SW480 (cell line): ENCODE measurements at places on chromosomes 5 and 9.

DNA sequence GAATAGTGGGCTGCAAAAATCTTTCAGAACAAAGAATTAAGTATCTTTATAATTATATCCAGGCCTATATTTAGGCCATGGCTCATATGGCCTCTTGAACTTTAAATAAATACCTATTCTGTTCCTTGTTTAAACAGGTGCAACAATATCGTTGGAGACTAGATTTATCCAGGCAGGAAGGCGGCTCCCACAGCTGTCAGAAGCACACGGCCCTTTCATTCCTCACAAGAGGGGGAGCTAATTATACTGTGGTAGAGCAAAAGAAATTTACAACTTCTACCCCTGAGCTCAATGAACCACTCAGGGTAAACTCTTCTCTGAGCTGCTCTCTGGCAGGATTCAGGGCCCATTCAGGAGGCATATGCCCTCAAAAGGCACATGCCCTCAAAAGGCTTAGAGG is 31.3 kb downstream of the TMEM174 start:
- no peak for DNase-seq

DNA sequence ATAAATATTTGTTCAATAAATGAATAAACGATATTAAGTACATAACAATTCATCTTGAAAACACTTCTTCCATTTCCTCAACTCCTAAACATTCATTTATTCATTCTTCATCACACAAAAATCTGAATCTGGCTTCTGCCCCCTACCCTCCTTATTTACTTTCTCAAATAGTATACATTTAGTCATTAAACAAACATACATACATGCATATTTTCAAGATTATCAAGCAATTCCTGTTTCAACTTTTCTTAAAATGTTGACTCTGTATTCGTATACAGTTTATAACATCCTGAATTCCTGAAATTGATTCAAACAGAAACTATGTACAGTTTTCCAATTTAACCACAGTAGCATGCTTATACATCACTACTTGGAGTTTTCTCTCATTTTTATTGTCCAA is 129.0 kb downstream of the MUSK start:
- no peak for DNase-seq

- no peak for DNase-seq
Observed at GRCh38 chr9:80292231-80292630, 720.5 kb downstream of the TLE4 start.

DNA sequence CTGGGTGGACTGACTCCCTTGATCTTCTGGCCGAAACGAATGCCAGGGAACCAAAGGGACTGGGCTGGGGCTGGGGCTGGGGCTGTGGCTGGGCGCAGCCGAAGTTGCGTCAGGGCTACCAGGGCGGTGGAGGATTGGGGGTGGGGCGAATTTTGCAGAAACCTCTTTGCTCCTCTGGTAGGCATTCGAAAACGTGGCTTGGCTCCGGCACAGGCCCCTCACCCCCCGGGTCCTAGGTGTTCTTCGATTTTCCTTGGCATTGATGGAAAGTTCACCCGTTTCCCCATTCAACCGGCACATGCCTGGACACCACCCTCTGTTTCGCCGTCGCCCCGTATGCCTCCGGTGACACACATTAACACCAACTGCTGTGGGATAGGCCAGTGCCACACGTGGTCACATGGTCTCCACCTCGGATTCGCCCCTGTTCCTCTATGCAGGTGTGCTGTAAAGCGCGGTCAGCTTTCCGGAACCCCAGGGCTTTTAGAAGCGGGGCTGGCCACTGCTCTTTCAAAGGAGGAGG is 477.1 kb downstream of the SPATA31A7 start:
- DNase-seq = no peak

GRCh38 chr5:103234239-103234975 is 24.2 kb upstream of the MACIR start:
- no peak for DNase-seq

DNA sequence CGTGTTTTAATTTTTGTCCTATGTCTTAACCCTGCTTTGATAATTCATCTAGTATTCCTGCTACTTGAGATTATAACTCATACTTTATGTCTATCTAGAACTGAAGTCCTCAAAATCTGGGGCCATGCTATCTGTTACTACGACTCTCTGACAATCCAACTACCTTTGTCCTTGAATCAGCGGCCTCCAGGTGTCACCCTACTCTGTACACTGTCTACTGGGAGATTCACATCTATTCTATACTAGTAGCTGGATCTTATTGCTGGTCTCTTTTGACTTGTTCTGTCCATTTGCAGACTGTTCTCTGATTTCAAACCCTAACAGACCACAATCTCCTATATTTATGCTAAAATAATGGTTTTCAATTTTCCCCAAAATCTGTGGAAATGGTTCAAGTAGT is 225.5 kb upstream of the ELAVL2 start:
- DNase-seq = no peak

DNA sequence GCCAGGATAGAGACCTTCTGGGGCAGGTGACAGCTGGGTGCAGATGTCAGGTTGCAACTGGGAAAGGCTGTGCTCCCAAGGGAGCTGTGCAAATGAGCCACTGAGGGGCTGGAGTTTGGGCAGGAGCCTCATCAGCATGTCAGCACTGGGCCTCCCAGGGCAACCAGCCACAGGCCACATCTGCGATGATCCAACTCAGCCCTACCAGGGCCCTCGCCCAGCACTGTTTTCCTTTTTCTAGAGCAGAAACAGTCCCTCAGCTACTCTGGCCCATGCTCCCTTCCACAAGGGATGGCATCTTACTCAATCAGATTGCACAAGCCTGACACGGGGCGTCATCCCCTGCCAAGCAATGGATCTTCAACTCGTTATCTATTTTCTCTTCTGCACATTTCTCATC is 24.8 kb downstream of the NIPAL4 start:
- DNase-seq = no peak

DNA sequence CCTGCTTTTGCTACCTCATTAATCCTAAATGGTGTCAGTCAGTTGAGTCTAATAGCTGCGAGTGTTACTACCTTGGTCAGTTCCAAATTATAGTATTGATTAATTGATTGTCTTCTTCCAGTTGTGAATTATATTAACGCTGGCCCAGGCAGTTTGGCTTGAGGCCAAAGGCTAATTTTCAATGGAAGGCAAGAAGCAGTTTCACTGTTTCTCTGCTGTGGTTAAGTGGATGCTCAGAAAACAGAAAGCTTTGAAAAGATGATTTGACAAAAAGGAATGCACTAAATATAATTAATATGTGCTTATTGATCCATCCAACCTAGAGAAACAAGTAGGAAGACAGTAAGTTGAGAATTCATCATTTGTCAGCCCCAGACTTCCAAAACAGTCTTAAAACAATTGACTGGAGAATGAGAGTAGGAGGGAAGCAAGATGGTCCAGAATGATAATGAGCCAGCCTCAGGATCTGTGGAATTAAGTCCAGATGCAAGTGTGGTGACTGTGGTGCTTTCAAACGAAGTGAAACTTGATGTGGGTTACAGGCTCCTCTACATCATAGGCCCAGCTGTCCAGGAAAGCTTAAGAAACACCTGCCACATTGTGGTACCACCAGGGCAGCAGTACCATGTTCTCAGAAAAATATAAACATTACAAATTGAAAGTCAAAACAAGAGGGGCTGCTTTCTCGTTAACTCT is 1371.0 kb upstream of the DMAC1 start:
- no peak for DNase-seq

DNA sequence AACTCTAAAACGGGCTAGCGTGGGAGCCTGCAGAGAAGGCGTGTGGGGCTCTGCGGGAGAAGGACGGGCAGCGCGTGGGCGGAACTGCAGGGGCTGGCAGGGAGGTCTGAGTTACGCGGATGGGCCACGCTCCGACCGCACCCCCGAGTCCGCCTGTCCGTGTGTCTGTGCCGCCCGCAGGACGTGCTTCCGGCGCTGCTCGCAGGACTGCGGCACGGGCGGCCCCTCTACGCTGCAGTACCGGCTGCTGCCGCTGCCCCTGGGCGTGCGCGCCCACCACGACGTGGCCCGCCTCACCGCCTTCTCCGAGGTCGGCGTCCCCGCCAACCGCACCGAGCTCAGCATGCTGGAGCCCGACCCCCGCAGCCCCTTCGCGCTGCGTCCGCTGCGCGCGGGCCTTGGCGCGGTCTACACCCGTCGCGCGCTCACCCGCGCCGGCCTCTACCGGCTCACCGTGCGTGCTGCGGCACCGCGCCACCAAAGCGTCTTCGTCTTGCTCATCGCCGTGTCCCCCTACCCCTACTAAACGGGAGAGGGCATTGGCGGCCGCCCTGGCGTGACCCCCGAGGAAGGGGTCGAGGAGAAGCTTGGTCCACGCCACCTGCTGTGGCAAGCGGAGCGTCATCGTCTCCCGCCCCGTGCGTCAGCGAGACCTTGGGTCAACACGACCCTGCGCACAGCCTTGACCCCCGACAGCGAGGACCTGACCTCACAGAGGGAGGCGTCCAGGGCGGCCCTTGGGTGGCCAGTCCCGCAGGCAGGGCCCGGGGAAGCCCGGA is 11.4 kb upstream of the ASS1 start:
- peak; percentile 62 for DNase-seq

- DNase-seq = no peak
Observed at GRCh38 chr9:90874194-90874593, 72.6 kb downstream of the SYK start.

- DNase-seq = no peak
Observed at GRCh38 chr5:35247648-35248034, 17.4 kb upstream of the PRLR start.

- DNase-seq = no peak
Observed at GRCh38 chr9:105062222-105062855, 134.4 kb upstream of the ABCA1 start.

DNA sequence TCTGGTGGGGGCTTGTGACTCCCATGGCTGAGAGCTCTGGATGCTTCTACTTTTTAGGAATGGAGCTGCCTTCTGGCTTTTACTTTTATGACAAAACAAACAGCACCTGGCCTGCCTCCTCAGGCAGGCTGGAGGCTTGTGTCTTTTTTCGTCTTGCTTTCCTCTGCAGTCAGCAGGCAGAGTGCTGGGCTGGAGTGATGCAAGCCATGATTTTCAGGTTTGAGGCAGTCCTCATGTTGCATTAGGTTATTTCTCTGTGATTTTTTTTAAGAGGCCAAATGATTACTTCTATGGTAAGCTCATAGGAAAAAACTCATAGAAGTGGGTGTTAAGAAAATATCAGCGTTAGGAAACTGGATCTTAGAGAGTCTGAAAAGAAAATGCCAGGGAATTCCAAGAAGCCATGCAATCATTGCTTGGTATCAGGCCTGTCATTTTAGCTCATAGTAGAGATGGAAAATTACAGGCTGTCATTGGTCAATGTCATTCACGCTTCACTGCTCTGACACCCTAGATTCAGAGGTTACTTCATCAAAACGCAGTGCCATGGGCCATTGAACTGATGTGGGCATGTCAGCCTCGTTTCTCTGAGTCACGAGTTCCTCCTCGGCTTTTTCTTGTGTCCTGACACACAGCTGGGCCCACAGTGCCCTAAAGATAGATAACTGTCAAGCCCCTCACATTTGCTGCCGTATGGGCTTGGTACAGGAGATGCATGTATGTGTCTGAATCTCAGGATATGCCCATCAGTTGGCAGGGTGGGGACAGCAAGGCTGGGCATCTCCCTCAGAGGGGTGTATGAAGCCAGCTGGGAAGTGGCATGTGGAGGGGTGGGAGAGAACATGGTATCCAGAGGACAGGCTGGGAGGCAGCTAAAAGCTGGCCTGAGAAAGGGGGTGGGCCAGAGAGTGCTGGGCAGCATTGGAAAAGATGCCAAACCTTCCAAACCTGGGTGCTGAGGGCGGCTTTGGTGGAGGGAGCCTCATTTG is 151.8 kb downstream of the HSPA4 start:
- DNase-seq = no peak

DNA sequence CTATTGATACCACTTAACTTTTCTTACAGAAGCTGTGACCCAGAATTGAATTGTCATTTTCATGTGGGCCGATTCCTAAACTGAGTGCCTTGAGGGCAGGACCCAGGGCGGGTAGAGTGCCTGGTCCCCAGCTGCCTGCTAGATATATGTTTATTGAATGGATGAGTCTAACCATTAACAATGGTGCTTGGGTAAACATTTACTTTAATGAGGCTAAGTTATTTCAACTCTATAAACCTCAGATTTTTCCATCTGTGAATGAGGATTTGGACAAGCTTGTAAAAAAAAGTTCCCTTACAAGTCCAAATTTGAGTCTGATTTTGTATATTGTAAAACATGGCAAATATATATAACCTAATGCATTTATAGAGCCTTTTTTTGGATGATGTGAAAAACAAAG is 181.8 kb upstream of the ELL2 start:
- DNase-seq = no peak

- DNase-seq = no peak
Observed at GRCh38 chr5:51203598-51203997, 179.7 kb upstream of the ISL1 start.

- no peak for DNase-seq
Observed at GRCh38 chr5:57635146-57635777, 152.7 kb upstream of the ACTBL2 start.

GRCh38 chr5:2381861-2382260 is 369.6 kb downstream of the IRX2 start:
- no peak for DNase-seq

- DNase-seq = peak; percentile 97
Observed at GRCh38 chr9:97714435-97714834, 17.3 kb upstream of the XPA start.

GRCh38 chr5:138439477-138440158 is 761 bp downstream of the REEP2 start:
- DNase-seq = no peak

GRCh38 chr5:170179626-170180025 is 53.2 kb upstream of the C5orf58 start:
- no peak for DNase-seq

DNA sequence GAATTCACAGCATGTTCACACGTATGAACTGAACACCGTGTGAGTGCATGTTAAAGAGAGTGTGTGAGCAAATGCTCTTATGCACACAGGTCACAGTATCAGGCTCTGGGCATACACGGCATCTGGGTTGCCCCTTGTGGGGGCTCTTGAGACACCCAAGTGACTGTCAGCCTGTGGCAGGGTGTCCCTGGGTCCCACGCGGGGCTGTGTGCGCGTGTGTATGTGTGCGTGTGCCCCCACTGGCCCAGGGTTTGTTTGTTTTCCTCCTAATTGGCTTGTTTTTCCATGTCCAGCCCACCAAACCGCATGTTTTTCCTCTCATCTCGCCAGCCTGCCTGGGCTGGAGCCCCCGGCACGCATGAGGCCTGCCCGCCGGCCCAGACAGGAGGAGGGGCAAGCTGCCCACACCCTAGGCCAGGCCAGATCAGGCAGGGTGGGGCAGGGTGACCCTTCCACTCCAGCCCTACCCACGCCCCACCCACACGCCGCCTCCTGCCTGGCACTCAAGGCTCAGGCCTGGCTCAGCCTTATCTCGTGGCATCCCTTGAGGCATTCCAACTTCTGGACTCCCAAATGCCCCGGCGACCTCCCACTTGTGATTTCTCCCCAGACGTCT is 28.8 kb downstream of the CNTFR start:
- DNase-seq = no peak

DNA sequence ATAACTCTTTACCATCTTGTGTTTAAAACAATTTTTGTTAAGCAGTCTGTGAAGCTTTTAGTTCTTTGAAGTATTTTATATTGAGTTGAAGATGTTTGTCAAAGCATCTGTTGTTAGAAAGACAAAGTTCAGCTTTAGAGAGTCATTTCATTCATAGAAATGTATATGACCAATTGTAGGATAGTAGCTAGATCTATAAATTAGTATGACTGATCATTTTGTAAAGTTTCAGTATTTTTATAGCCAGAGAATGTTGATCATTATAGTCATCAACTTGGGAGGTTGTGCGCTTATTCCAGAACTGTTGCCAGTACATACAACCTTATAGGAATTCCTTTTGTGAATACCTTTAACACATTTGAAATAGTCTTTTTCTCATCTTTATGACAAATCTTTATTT is 5.2 kb downstream of the NIPBL start:
- DNase-seq = no peak
